ENCODE measurements at places on chromosomes 2 and 18.

GRCh38 chr2:57444752-57445430, 601.7 kb upstream of the VRK2 start:
- no peak for DNase-seq

- no peak for DNase-seq
These were observed 315.8 kb upstream of the KYNU start for GRCh38 chr2:142561656-142562055.

DNA sequence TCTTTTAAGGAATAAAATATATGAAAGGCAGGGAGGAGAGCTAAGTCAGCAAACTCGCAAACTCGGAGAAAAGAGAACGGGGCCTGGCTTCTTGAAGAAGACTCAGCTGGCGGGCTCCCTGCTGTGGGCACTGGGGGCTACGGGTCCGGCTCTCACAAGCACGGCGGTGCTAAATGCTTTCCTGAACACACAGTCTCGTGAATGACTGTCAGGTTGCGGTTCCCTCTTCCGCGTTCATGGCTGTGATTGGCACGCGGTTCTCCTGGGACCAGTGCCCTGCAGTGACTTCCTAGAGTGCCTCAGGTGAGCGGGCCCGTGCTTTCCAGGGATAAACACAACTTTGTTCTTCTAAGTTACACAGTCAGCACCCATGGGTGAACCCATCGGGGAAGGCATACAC, 208.4 kb downstream of the HDAC4 start:
- no peak for DNase-seq

DNA sequence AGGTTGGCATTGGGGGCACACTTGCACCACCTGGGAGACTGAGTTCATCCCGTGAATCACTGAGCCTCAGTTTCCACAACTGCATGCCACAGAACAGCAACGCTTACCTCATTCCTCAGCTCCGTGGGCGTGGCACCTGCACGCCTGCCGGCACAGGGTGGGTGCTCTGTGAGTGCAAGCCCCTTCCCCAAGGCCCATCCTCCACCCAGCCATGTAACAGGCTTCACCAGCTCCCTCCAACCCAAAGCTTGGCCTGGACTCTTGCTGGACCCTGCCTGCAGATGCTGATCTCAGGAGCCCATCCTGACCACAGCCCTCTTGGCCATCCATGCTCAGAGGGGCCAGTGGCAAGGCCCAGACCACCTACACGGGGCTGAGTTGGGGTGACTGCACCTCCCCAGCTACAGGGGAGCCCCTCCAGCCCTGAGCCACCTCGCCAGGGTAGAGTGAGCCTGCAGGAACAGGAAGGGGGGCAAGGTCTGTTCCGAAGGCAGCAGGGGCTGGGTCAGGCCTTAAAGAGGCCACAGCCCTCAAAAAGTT, 1.8 kb downstream of the PRLH start:
- DNase-seq = no peak

DNA sequence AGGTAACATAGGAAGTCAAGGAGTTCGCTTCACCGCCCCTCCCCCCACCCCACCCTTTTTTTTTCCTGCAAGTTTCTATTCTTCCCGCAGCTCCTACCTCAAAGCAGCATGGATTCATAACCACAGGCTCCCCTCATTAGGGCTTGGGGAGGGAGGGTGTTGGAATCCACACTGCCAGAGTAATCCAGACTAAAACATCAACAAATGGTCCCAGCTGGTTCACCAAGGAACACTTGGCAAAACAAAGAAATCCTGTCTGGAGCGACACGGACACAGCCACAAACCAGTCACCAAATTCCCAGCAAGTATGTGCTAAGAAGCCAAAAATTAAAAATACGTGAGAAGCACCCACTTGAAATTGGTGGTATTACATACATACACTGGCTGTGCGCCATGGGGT, 106.9 kb upstream of the PPP1CB start:
- no peak for DNase-seq

DNA sequence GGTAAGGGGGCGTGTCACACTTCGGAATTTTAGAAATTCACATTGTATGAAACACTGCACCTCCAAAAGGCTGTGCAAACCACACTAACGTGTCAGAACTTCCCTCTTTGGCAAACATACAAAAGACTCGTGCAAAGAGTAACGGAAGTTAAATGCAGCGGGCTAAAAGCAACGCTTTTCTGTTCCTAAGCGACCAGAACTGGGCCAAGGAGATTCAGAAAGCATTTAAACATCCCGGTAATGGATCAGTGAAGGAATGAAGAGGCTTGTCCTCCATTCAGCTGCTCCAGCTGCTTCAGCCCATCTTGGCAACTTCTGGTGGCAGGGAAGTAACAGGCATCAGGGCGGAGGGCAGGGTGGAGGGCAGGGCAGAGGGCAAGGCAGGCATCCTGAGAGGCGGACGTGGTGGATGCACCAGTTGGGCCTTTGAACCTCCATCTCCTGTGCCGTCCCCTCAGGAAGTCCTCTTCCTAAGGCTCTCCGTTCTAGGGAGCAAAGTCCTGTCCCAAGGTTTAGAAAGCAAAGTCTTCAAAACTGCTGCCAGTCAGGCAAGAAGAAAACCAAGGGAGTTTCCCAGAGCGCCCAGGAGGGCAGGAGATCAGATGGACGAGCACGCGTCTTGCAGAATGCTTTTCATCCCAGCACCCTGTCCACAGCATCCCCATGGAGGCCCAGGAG, 230.7 kb downstream of the ZNF516 start:
- DNase-seq = no peak

GRCh38 chr18:228586-228985, 39.3 kb downstream of the THOC1 start:
- no peak for DNase-seq

- DNase-seq = no peak
These were observed 352.0 kb downstream of the IRS1 start for GRCh38 chr2:226447338-226448300.

GRCh38 chr2:239255628-239256349, 145.0 kb downstream of the HDAC4 start:
- no peak for DNase-seq

DNA sequence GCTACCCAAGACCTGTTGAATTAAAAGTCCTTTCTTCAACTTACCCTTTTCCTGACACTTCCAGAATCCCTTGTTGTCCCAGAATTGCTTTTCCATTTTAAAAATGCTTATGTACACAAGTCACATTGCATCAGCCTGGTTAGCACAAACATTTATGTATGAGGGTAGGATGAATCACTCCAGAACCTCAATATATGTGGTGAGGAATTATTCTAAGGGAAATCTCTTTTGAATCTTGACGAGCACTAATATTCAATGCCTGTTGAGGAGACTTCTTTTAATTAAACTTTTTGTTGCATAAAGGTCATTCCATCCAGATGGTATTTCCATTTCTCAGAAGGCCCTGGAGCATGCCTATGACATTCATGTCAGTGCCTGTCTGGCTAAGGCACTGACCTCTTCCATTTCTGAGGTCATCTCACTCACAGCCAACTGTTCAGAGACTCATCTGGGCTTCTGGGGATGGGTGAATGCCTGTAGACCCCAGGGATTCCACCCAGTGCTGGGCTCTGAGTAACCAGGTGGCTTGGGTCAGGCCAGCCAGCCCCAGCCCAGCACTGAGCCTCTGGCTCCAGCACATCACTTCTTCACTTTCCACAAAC, 28.2 kb downstream of the ACMSD start:
- DNase-seq = no peak

DNA sequence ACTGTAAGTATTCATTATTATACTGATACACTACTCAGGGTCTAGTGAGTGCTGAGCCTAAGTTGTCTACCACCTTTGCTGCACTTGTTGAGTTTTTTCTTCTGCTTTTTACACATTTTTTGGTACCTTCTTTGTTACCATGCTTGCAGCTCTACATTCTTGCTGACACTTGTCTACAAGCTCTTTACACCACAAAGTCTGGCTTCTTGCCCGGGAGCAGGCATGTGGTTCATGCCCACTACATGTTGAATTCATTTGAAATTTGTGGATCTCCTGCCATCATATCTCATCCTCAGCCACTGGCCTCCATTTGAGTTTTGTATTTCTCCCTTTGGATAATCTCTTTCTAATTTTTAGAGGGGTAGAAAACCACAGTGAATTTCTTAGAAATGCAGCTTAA, 29.9 kb downstream of the IL18R1 start:
- DNase-seq = no peak

DNA sequence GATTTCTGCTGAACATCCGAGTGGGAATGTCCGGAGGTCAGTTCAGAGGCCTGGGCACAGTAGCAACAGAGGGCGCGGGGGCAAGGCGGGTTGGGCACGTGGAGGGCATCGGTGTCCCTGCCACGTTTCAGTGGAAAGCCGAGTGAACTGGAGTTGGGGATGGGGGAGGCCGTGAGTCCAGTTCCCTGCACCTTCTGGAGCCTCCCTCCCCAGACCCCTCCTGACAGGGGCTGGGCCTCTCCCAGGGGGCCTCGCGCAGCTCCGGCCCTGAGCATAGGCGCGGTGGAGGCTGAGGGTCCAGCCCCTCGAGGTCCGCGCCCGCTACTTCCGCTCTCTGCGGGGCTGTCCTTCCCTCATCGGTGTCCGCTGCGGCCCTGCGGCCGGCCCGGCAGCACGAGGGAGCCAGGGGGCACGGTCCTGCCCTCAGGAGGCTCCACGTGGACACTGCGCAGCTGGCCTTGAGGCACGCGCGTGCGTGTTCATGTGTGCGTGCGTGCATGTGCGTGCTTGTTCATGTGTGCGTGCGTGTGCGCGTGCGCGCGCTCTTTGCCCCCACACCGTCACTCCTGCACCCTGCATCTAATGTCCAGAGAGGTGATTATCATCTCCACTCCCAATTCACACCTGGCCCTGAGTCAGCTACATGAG, 50.2 kb downstream of the PLEKHB2 start:
- no peak for DNase-seq

DNA sequence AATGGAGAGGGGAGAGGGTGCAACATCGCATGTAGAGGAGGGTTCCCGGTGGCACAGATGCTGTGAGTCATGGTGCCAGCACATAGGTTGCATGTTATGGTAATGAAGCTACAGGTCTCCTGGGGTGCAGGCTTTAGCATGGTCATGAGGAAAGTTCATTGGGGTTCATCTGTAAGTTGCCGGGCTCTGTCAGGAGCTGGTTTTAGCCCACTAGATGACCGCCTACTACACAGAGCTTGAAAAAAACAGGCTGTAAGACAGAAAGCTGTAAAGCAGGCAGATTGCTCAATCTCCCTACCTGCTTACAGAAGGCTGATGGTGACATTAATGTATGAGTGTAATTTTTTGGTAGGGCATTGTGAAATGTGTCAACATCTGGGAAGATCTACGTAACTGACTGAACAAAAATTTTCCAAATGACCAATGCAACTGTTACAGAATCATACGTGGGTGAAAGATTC, 23.9 kb downstream of the DYSF start:
- DNase-seq = no peak

- DNase-seq = no peak
These were observed 148.7 kb upstream of the ITGA6 start for GRCh38 chr2:172278667-172279066.

DNA sequence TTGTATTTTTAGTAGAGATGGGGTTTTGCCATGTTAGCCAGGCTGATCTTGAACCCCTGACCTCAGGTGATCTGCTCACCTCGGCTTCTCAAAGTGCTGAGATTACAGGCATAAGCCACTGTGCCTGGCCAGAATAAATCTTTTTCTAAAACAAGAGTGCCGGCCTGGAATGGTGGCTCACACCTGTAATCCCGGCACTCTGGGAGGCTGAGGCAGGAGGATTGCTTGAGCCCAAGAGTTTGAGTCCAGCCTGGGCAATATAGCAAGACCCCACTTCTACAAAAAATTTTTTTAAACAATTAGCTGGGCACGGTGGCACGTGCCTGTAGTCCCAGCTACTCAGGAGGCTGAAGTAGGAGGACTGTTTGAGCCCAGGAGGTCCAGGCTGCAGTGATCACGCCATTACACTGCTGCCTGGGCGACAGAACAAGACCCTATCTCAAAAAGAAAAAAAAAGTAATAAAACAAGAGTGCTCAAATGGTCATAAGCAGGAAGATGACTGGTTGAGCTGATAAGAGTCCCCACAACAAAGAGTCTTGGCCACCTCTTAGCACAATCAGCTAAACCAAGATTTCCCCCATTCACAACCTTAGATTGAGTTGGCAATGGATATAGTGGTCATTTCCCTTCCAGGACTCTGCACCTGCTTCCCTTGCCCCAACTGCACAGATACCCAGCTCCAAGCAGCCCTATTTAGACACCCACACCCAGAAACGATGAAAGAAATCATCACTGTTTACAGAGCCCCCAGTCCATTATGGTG, 5.8 kb upstream of the UCN start:
- DNase-seq = no peak

DNA sequence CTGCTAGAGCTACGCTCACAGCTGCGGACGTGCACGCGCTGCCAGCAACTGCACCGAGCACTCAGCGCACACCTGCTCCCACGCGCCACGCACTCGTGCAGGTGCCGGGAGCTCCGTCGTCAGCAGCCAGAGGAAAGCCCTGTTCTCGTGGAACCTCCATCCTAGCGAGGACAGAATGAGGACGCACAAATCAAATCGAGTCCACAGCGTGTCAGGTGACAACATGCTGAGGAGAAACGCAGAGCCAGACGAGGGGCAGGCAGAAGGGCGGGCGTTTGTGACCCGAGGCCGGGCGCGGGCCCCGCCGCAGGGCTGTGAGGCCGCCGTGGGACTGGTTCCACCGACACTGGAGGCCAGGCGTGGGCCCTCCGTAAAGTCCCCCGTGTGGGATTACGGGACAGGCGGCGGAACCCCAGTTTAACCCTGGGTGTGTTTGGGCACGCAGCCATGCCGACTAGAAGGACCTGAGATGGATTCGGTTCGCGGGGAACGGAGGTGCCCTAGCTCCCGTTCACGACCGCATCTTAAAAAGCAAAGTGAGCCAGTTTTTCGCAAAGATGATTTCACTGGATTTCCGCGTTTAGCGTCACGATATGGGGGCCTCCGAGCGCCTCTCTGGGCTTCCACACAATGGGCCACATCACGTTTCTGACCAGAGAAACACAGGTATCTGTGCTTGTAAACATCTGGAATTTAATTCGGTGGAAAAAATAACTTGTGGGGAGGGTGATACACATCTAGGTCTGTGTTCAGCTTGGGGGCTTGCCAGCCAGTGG, 26.9 kb upstream of the ALKAL2 start:
- DNase-seq = no peak

DNA sequence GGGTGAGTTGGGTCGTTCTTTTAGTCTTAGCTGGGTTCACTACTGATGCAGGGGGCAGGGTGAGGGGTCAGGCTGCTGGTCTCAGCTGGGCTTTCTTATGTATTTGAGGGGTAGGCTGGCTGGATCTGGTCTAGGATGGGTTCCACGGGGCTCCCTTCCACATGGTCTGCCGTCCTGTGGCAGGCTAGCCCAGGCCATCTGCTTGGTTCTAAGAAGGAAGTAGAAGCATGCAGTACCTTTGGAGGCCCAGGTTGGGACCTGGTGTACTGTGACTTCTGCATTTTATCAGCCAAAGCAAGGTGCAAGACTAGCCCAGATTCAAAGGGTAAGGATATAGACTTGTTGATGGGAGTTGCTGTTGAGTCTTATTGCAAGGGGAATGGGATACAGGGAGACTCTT, 35.5 kb upstream of the MGAT5 start:
- DNase-seq = no peak

- DNase-seq = no peak
These were observed 108.5 kb upstream of the CYRIA start for GRCh38 chr2:16774091-16774490.
